ENCODE measurements at places on chromosomes 12 and 14. TPM values are rescaled to one million over a fixed set of nuclear protein-coding genes. Genes with fewer than 3 reads are reported as not detected.

DNA sequence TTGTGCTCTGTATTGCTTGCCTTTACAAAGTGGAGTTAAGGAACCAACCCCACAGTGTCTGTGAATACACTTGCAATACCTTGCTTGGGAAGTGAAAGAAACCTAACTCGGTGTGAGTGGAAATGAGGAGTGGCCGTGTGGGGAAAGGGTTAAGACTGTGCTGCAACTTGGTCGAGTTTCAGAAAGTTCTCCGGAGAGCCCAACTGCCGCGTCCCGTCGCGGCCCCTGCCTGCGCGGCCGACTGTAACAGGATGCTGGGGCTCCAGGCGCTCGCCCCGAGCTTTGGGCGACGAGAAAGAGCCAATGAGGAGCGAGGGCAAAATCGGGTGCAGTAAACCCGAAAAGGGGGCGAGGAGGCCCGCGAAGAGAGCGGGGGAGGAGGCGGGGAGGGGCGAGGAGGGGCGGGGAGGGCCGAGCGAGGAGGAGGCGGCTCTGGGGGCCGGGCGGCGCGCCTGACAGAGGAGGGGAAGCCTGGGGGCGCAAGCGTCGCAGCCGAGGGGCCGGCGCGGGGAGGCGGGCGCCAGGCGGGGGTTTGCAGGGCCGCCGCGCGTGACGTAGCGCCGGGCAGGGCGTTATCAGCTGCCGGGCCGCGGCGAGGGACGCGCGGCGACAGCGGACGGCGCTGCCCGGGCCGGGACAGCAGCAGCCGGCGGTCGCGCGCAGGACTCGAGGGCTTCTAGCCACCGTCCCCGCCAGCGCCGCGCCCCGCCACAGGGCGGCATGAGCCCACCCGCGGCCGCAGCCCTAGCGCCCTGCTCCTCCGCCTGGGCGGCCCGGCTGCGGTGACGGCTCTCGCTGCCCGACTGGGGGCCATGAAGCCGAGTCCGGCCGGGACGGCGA is at the start of gene DACT1:
Gene DACT1, plus strand, starts transcription at position 572 of the 840 bp plus-strand sequence. Its CDS starts 241 bp downstream, at position 813.
- DNase-seq, result peak; percentile 69

DNA sequence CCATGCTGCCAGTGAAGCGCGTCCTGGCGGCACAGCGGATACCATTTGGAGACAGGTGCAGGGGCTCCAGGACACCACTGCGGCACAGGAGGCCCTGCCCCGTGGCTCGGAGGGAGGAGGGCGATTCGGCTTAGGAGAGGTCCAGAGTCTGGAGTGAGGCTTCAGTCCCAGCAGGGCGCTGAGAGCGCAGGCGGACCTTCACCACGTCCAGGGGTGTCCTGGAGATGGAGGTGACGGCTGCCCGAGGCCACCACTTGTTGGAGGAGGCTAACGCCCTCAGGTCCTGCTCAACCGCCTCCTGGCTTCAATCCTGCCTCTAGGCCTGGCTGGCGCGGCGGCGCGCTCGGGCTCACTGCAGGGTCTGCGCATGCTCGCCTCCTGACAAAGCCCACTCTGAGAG is 45.7 kb downstream of the EIF2S3B start:
- DNase-seq, result no peak

DNA sequence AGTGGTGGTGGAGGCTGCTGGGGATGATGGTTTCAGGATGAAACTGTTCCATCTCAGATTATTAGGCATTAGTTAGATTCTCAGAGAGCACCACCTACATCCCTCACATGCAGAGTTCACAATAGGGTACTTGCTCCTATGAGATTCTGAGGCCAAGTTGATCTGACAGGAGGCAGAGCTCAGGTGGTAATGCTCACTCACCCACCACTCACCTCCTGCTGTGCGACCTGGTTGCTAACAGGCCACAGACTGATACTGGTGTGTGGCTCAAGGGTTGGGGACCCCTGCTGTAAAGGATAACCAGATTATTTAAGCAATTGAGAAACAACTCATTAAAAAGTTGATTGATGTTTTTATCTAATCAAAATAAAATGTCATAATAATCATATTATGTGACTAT is 248.5 kb downstream of the RERGL start:
- DNase-seq, result no peak

DNA sequence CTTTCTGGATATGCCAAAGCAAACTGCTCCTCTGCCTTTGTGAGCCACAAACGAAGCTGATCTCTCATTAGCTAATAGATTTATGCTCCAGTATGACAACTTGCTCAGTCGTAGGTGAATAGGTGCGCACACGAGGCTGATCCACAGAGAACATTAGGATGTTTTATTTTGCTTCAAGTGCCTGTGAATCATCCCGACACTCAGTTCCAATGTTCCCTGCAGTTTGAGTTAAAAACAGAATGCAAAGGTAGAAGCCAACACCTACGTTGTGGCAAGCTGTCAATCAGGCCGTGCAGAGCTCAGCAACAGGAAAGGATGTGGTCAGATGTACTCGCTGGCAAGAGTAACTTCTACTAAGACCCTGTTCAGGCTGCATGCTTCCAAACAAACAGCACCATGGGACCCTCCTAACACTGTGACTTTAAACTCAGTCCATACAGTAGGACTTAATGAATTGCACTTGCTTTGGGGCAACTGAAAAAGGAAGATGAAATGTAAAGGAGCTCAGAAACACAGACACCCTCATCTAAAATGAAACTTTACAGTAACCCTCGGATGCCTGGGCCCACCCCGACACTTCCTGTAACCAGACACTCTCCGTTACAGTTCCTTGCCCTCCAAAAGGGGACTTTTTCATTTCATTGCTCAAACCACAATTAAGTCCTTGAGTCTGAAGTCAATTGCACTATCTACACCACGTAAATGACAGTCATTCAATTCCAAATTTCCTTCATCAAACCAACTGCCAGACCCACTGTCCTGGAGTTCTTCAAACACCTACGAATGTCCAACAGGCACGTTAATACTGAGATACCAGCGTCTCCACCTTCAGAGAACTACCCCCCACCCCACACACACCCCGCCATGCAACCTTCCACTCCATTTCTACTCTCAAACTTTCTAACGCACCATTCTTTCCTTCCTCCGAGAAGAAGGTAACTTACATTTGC is 1.6 kb downstream of the CCDC88C start:
- DNase-seq, result no peak

Gene WNT5B
- total RNA-seq, result 7.2 TPM

GRCh38 chr12:110111476-110112334 is 12.5 kb upstream of the IFT81 start:
- no peak for DNase-seq

DNA sequence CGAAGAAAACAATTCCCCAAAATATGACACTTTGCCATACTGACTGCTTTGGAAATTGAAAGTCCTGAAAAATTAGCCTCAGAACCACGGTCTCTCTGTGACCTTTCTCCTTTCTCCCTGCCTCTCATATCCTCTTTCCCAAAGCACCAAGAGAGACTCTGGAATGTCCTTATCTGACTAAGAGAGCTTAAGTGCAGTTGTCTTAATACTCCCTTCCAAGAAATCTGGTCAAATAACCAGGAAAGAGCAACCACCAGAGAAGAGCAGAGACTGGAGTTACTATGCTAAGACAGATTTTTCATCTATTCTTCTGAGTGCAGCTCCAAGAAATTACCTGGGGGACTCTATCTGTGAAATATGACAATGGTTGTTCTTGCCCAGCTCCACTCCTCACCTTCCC is 10.5 kb upstream of the BTG1 start:
- no peak for DNase-seq

- DNase-seq, result no peak
These were observed 96.8 kb downstream of the LGR5 start for GRCh38 chr12:71536279-71536938.

DNA sequence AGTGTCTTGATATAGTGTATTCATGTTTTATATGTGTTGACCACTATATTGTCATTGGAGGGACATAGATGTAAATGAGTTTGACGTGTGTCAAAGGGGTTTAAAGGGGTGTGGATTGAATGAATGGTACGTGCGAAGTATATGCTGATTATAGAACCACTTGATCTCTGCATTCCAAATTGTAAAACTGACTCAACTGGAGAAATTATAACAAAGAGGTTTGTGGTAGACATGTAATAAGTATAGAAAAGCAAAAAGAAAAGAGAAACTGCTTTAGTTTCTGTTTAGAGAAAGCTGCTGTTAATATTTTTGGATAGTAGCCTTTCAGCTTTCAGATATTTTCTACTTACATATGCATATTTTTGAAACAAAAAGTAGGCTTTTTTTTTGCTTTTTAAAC is 8.9 kb upstream of the MYRFL start:
- DNase-seq, result no peak

Gene NFE2
- 0.57 TPM for total RNA-seq

- DNase-seq, result no peak
These were observed 28.4 kb downstream of the NFYB start for GRCh38 chr12:104109446-104110271.

Gene HOXC13
- 0.21 TPM for total RNA-seq

GRCh38 chr12:125873016-125873415 is 807.8 kb downstream of the AACS start:
- DNase-seq, result no peak

- no peak for DNase-seq
These were observed 73.3 kb downstream of the NCOR2 start for GRCh38 chr12:124493809-124494750.

DNA sequence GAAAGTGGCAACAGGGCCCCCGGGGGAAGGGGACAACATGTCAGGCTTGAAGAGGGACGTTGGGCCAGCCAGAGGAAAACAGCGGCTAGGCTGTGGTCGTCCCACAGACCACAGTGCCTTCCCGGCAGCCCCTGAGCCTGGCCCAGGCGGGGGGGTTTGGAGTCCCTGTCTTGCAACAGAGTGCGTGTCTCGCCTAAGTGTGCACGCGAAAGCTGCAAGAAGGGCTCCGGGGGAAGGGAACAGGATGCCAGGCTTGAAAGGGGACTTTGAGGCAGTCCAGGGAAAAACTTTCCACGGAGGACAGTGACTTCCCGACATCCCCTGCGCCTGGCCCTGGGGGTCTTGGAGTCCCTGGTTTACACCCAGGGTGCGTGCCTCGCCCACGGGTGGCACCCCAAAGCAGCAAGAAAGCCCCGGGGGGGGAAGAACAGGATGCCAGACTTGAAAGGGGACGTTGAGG is 157.5 kb upstream of the ALG10B start:
- DNase-seq, result no peak

- DNase-seq, result no peak
These were observed 507.0 kb downstream of the SNAPC1 start for GRCh38 chr14:62269204-62269603.

Gene SCN8A
- total RNA-seq, result 2.2 TPM

DNA sequence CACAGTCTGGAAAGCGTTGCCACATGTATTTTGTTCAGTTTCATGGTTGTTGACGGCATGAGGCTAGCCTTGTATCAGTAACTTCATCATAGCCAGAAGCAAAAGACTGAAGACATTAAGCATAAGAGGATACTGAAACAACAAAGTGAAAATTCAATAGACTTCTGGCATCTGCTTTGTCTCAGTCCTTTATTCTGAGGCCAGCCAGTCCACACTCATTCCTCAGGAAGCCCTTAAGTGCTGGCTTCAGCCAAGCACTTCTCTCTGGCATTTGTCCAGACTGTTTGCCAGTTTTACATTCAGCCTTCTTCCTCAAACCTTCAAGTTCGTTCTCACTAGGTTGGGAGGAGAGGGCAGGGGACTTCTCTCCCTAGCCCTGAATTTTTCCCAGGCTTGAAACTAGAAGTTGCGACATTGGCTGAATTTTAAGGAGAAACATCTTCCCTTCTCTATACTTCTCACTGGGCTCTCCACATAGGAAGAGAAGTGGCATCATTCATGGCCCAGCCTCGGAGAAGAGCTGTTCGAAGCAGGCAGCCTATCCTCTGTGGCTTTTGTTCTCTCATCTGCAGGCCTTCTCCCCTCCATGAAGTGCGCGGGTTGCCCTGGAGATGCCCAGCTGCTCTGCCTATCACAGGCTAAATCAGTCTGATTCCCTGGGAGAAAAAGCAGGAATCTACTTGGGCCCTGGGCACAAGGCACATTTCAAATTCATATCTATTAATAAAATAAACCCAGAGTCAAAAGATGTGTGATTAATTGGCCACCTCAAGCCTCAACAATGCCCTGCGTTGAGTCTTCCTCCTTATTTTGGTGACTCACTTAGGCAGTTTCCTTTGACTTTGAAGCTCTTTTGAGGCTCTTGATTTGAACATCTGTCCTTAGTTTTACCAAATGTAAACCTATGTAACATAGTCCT is 130.9 kb upstream of the PLEKHA5 start:
- DNase-seq, result no peak

Gene LRRK2
- total RNA-seq, result 12.7 TPM

GRCh38 chr14:75470238-75470797 is 42.5 kb downstream of the JDP2 start:
- no peak for DNase-seq

GRCh38 chr14:106129274-106129673 is 602.9 kb downstream of the TMEM121 start:
- DNase-seq, result no peak

Gene RBP5
- total RNA-seq, result 7.5 TPM

Gene CLEC4C
- total RNA-seq, result not detected
